ENCODE measurements at places on chromosomes 13 and 19.

GRCh38 chr19:44613295-44614178 lies at the start of gene IGSF23:
IGSF23 (plus strand) TSS chr19:44613563; CDS start chr19:44613646, 83 bp downstream.
- H3K36me3 ChIP-seq: no peaks in the 10 kb centered on the region
- H3K27me3 ChIP-seq: peaks cover 23% of the 10 kb centered on the region
- DNase-seq: no peak
- no peaks in the 10 kb centered on the region for H3K4me1 ChIP-seq
- no peak within 1 kb of the TSS for H3K4me3 ChIP-seq

- peaks cover 30% of the 10 kb centered on the region for H3K27me3 ChIP-seq
- DNase-seq: no peak
- no peak overlapping the region for H3K4me3 ChIP-seq
- H3K36me3 ChIP-seq: peaks cover 1% of the 10 kb centered on the region
- no peak overlapping the region for H3K27ac ChIP-seq
Observed at GRCh38 chr13:44218501-44219240, 155.0 kb upstream of the SERP2 start.

DNA sequence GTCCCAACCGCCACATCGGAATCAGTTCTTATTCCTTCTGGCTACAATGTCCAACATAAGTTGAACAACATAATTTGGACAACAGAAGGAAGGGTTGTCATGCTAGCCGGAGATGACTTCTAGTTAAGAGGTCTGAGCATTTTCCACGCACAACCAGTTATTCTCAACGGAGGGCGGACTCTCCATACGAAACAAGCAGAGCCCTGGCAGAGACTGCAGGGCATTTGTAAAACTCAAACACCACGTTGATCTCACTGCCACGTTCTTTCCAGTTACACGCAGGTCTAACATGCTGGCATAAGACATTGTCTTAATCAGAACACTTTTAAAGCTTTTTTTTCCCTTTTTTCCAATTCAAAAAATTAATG lies 38.3 kb upstream of the DCUN1D2 start:
- H3K4me1 ChIP-seq: peaks cover 12% of the 10 kb centered on the region
- no peaks in the 10 kb centered on the region for H3K27me3 ChIP-seq
- no peak overlapping the region for H3K27ac ChIP-seq
- no peak for DNase-seq
- peaks cover 11% of the 10 kb centered on the region for H3K36me3 ChIP-seq

- peaks cover 40% of the 10 kb centered on the region for H3K4me1 ChIP-seq
- DNase-seq: no peak
- peak overlapping the region; percentile 93 for H3K27ac ChIP-seq
- H3K36me3 ChIP-seq: no peaks in the 10 kb centered on the region
- peaks cover 5% of the 10 kb centered on the region for H3K27me3 ChIP-seq
Observed at GRCh38 chr19:343941-344624, 513 bp downstream of the MIER2 start.

DNA sequence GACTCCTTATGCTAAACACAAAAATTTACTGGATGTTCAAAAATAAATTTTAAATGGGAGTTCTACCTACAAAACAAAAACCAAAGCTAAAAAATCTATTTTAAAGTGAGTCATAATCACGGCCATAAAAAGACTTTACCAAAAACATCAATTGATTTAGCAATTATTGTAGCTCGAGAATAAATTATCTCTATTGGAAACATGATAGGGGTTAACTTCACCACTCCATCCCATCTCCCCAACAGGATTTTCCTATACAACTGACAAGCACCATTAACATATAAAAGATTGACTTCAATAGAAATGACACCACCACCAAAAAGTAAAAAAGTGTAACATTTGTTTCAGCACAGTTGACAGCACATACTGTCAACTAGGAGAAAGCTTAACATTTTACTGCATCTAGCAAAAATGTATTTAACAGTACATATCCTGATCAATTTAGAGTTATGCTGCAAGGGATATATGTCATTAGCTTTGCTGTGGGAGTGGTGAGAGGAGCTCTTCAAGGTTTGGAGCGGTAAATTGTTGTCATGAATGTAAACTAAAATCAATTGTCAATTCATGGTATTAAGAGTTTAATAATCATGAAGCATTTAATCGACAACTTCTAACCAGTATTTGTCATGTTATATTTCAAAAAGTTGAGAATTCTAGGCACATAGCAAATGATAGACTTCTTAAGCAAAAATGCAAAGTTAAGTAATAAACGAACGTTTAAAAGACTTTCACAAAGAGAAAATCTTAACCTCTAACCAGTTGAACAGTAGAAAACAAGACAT lies 3.8 kb downstream of the UBL3 start:
- peak overlapping the region; percentile 99 for H3K27ac ChIP-seq
- peaks cover 39% of the 10 kb centered on the region for H3K4me1 ChIP-seq
- H3K27me3 ChIP-seq: no peaks in the 10 kb centered on the region
- H3K4me3 ChIP-seq: peak overlapping the region; percentile 96

- no peak for DNase-seq
- H3K27ac ChIP-seq: no peak overlapping the region
- H3K4me1 ChIP-seq: no peaks in the 10 kb centered on the region
- no peaks in the 10 kb centered on the region for H3K36me3 ChIP-seq
- no peak overlapping the region for H3K4me3 ChIP-seq
Observed at GRCh38 chr13:65943024-65943423, 1287.1 kb downstream of the PCDH9 start.

GRCh38 chr19:35790981-35791813 lies 15.8 kb downstream of the ARHGAP33 start:
- H3K27ac ChIP-seq: no peak overlapping the region
- no peaks in the 10 kb centered on the region for H3K36me3 ChIP-seq
- H3K4me1 ChIP-seq: peaks cover 2% of the 10 kb centered on the region
- no peak overlapping the region for H3K4me3 ChIP-seq

GRCh38 chr19:7177926-7178325 lies 108.4 kb downstream of the ZNF557 start:
- no peak for DNase-seq
- no peak overlapping the region for H3K27ac ChIP-seq
- no peaks in the 10 kb centered on the region for H3K27me3 ChIP-seq
- H3K4me1 ChIP-seq: peaks cover 11% of the 10 kb centered on the region
- H3K36me3 ChIP-seq: no peaks in the 10 kb centered on the region
- no peak overlapping the region for H3K4me3 ChIP-seq

- no peaks in the 10 kb centered on the region for H3K27me3 ChIP-seq
- no peak overlapping the region for H3K27ac ChIP-seq
- no peak overlapping the region for H3K4me3 ChIP-seq
Observed at GRCh38 chr13:107649079-107649478, 566.3 kb downstream of the LIG4 start.

GRCh38 chr13:113186061-113186900 lies 22.2 kb downstream of the PCID2 start:
- no peak for DNase-seq
- peaks cover 22% of the 10 kb centered on the region for H3K4me1 ChIP-seq
- no peaks in the 10 kb centered on the region for H3K27me3 ChIP-seq
- peak overlapping the region; percentile 94 for H3K4me3 ChIP-seq

- H3K27me3 ChIP-seq: no peaks in the 10 kb centered on the region
- no peaks in the 10 kb centered on the region for H3K36me3 ChIP-seq
- H3K27ac ChIP-seq: no peak overlapping the region
- no peaks in the 10 kb centered on the region for H3K4me1 ChIP-seq
Observed at GRCh38 chr13:63851526-63851925, 2435.9 kb upstream of the PCDH20 start.

GRCh38 chr19:927351-927779 lies 1.5 kb downstream of the ARID3A start:
- H3K27me3 ChIP-seq: no peaks in the 10 kb centered on the region
- H3K27ac ChIP-seq: no peak overlapping the region
- H3K36me3 ChIP-seq: no peaks in the 10 kb centered on the region
- peaks cover 7% of the 10 kb centered on the region for H3K4me1 ChIP-seq

- no peak overlapping the region for H3K4me3 ChIP-seq
- H3K36me3 ChIP-seq: no peaks in the 10 kb centered on the region
- no peak for DNase-seq
- peak overlapping the region; percentile 93 for H3K27ac ChIP-seq
Observed at GRCh38 chr19:47183601-47184000, 47.4 kb downstream of the BBC3 start.

DNA sequence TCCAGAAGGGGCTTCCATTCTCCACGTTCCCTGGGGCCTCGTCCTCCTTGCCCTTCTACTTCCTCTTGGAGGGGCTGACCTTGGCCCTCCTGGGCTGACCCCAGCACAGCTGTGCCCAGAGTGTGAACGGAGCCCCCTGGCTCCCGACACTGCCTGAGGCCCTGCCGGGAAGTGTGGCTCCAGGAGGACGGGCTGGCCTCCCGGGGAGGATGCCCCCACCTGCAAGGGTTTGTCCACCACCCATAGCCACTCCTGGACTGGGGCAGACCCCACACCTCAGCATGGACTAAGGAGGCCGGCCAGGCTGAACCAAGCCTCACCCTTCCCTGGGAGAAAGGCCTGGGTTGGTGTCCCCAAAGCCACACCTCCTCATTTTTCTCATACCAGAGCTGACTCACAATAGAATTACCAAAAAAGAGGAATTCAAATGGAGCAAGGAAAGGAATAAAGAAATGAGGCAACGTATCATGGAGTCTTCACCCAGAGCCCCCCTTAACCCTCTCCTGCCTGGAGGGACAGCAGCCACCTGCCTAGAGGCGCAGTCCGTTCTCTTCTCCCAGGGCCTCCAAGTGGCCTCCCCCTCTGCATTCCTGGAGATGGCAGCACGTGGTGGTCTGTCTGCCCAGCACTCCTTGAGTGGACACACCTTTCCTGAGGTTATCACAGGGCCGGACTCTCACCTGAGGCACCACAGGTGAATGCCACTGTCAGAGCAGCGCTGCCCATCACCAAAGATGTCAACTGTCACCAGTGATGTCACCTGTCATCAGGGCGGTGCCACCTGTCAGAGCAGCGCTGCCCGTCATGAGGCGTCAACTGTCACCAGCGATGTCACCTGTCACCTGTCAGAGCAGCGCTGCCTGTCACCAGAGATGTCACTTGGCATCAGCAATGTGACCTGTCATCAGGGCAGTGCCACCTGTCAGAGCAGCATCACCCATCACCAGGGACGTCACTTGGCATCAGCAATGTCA lies 3.1 kb upstream of the C13orf46 start:
- H3K27ac ChIP-seq: peak overlapping the region; percentile 89
- peaks cover 14% of the 10 kb centered on the region for H3K4me1 ChIP-seq
- DNase-seq: no peak

GRCh38 chr13:55553701-55554100 lies 1587.0 kb upstream of the PRR20A start:
- no peak overlapping the region for H3K27ac ChIP-seq
- DNase-seq: no peak
- H3K36me3 ChIP-seq: no peaks in the 10 kb centered on the region
- no peaks in the 10 kb centered on the region for H3K4me1 ChIP-seq
- no peak overlapping the region for H3K4me3 ChIP-seq
